Stimulated activated naive CD8-positive, alpha-beta T cell treated with anti-CD3 and anti-CD28 coated beads, Interleukin-15, amount 100 ng/mL, for 72 hours (primary cell): ENCODE measurements at places on chromosomes 5 and 9.

GRCh38 chr5:166581826-166582225 is 1709.6 kb upstream of the WWC1 start:
- DNase-seq, result no peak

DNA sequence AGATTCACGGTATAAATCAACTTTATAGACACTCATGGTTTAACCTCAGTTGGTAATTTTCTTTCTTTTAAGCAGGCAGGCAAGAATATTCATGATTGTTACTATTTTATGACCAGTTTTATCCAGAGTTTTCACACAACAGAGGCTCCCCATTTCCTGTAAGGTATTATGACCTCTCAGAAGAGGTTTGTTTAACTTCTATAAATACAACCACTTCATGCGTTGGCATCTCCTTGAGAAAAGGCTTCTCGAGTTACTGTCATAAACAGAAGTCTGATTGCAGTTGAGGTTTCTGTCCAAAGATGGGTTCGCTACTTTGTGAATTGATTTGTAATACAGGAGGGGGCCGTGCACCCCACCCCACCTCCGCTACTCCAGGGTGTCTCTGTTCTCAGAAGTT is 55.3 kb downstream of the ENTREP1 start:
- DNase-seq, result no peak

DNA sequence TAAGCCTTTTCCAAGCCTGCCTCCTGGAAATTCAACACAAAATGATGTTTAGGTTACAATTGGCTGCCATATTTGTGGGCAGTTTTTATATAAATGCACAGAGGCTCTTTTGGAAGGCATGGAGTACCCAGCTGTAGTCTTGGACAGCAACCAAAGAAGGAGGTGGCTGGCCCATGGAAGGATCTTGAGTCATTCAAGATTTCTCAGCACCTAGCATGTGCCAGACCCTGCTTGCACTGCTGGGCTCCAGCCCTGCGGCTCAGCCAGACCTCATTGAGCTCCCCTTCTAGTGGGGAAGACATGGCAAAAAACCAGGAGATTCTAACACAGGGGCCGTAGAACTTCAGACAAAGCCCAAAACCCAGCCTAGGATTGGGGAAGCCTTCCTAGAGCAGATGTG is 22.1 kb downstream of the JADE2 start:
- no peak for DNase-seq

DNA sequence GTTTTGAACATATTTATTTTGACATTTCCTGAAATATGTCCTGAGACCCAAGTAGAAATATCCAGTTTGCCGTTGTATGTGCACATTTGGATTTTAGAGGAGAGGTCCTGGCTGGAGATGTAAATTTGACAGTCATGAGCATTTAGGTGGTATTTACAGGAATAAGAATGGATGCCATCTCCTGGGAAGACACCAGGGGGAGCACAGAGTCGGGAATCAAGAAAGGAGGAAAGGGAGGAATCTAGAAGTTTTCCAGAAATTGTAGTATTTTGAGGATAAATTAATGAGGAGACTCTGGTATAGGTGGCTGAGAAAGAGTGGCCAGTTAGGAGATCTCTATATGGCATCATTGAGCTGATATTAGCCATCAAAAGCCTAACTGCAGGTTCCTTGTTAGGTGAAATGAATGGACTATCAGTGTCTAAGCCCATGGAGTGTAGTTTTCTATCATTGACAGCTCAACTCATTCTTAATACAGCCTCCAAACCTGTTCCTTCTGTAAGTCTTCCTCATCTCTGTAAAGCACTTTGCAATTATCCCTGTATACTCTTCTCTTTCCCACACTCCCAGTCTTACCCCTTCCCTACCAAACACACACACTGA is 7.2 kb downstream of the GAPT start:
- DNase-seq, result no peak

DNA sequence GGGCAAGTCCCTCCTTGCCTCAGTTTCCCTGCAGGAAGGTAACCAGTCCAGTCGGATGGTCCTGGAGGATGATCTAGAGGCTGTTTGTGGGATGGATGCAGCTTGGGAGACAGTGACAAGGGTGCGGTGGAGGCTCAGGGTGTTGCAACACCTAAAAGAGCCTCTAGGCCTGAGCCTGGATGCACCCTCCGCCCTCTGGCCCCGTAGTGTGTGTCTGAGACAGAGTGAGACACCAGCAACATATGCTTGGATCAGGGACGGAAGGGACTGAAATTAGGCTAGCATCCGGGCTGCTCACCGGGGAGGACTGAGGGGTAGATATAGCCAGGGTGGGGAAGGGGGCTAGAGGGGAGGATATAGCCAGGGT is 1.1 kb downstream of the CRAT start:
- DNase-seq, result peak; percentile 31

DNA sequence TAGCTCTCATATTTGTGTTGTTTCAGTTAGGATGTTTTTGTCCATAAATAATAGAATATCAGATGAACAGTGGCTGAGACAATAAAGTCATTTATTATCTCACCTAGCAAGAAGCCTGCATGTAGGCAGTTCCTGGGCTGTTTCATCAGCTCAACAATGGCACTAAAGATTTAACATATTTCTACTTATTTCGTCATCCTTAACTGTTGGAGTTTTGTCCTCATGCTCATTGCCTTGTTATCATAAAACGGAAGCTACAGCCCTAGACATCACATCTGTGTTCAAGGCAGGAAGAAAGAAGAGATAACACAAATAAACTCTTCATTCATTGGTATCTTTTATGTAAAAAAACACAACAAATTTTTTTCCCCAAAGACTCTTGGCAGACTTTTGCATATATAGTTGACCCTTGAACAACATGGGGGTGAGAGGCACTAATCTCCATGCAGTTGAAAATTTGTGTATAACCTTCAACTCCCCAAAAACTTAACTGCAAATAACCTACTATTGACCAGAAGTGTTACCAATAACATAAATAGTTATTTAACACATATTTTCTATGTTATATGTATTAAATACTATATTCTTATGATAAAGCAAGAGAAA is 277.2 kb upstream of the ADRA1B start:
- no peak for DNase-seq

DNA sequence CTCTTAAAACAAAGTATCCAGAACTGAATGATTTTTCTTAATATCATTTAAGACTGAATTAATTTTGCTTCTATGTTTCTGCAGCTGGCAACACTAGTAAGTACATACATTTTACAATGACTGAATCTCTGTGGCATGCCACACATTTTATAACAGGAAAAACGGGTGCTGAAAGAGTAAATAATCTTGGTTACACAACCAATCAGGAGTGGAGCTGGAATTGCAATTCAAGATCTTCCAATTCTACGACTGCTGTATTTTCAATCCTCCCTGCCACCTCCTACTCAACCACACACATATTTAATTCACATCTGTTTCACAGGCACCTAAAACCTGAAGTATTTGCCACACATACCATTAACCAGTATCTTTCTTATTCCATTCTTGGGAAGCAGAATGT is 52.7 kb upstream of the NR5A1 start:
- no peak for DNase-seq

DNA sequence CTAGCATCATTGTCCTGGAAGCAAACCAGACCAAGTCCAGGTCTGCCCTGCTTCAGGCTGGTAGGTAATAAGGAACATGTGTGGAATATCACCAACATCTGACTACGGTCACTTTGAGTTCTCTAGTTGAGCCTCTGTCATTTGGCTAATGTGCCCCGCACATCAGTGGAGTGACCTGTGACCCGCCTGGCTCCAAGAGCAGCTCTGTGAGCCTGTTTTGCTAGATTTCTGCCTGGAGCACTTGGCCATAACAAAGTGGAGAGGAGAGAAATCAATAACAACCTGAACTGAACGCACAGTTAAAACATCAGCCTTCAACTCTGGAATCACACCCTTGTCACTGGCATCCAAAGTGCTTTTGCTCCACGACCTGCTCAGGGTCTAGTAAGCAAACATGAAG is 115.7 kb downstream of the PPP2R2B start:
- no peak for DNase-seq

DNA sequence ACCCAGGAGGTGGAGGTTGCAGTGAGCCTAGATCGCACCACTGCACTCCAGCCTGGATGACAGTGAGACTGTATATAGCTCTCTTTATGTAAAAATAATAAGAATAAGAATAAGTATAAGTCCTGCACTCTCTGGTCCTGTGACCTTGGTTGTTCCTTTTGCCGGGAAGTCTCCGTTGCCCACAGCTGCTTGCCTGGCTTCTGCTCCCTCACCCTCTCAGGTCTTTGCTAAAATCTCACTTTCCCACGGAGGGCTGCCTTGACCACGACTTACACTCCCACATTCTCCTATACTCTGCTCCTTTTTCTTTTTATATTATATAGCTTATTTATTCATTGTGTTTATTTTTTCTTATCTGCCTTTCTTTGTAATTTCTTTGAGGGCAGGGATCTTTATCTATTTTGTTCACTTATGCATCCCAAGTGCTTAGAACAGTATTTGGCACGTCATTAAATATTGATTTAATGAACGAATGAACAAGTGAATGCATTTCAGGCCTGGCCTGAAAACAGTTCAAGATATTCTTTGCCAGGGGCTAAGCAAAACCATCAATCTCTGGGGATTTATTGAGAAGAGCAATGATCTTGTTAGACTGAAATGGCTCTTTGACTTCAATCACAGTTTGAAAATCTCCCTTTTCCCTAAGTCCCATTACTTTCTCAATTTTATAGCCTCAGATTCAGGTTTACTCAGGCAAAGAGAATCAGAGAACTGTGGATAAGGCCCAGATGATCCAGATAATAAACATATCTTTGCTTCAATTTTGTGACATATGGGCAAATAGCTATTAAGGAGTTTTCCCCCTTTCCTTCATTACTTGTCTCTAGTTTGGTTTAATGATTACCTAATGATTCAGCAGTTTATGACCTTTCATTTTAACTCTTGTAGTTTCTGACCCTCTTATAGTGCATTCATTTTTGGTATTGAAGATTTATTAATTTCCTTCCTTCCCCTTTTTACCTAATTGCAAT is 60.8 kb upstream of the TMC1 start:
- no peak for DNase-seq

- no peak for DNase-seq
Observed at GRCh38 chr5:11146171-11146570, 385.1 kb upstream of the DAP start.

GRCh38 chr9:114681594-114682332 is at the start of gene TEX48:
TSS of gene TEX48 (minus strand) at chr9:114682192. CDS start at chr9:114671723, 10,469 bp downstream.
- DNase-seq, result peak; percentile 86

DNA sequence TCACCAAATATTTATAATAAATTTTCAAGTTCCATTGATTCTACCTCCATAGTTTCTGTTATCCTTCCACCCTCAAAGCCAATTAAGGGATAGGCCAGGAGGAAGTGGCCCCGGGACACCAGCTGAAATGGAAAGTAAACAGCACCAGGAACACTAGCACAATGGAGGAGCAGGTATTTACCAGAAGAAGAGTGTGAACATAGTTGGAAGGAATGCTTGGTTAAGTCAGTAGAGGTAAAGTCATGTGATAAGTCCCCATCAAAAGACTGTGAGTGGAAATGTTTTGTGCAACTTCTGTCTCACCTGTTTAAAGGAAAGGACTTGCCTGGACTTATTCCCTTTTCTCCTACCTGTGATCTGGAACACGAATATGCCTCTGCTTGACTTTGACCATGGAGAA is 146.7 kb upstream of the RAI14 start:
- no peak for DNase-seq

DNA sequence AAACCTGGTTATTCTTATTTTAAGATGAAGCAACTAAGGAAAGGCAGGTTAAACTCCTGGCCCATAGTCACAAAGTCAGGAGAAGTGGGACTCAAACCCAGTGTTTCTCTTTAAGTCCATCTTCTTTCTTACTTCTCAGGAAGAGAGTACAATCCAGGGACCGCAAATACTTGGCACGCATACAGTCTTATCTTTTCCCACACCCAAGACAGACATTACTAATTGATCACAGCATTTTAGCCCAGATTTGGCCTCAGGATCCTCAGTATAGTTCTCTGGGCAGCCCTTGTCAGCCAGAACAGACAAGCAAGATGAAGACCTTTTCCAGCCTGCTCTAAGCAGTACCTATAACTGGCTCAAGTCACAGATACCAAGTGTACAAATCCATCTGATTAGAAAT is 125.5 kb upstream of the RAI14 start:
- no peak for DNase-seq

DNA sequence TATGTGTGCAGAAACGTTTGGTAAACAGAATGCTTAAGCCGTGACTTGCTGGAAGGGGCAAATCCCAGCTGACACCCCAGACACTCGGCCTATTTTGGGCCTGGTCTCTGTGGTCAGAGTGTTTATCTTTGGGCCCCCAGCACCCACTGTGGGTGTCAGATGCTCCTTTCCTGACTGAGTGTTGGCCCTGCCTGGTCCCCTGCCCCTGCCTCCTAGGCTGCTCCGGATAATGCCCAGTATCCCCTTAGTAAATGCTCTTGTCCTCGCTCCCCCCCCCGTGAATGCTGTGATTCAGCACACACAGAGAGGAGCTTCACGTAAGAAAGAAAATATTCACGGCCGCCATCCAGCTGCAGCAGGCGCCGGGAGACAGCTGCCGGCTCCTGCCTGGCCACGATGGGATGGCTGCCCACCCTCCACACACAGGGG is 11.3 kb upstream of the ANGPTL2 start:
- no peak for DNase-seq

GRCh38 chr9:120909904-120910303 is 16.7 kb downstream of the TRAF1 start:
- peak; percentile 74 for DNase-seq

- DNase-seq, result no peak
Observed at GRCh38 chr5:87210076-87210475, 57.6 kb upstream of the RASA1 start.

- DNase-seq, result no peak
Observed at GRCh38 chr5:151338734-151339133, 8.6 kb downstream of the SLC36A2 start.

DNA sequence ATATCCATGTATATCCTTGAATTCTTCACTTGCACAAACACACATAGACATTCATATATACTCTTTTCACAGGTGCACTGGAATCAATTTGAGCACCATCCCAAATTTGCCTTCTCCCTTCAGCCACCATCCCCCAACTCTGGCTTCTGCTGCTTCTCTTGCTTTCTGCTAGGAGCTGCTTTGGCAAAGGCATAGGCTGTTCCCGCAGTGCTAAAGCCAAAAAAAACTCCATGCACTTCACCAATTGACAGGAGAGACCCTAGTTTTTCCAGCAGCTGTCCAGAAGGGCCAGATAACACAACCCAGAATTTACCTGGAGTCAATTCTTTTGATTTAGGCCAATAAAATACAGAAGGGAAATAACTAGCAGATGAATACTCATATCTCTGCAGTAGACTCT is 251.3 kb downstream of the NR2F1-AS1 start:
- no peak for DNase-seq

DNA sequence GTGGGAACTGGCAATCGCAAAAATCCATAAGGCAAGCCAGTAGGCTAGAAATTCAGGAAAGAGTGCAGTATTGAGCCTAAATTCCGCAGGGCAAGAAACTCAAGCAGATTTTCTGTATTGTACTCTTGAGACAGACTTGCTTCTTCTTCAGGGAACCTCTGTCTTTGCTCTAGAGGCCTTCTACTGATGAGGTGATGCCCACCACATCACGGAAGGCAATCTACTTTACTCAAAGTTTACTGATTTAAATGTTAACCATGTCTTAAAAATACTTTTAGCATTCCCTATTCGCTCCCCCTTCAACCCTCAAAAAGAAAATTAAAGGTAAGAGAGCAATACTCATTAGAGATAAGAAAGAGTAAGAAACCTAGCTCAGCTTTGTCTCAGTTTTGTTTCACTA is 11.3 kb downstream of the IL7R start:
- DNase-seq, result no peak

GRCh38 chr5:141966963-141967333 is 2.0 kb upstream of the RNF14 start:
- no peak for DNase-seq
